ENCODE measurements at places on chromosomes 6 and 20.

DNA sequence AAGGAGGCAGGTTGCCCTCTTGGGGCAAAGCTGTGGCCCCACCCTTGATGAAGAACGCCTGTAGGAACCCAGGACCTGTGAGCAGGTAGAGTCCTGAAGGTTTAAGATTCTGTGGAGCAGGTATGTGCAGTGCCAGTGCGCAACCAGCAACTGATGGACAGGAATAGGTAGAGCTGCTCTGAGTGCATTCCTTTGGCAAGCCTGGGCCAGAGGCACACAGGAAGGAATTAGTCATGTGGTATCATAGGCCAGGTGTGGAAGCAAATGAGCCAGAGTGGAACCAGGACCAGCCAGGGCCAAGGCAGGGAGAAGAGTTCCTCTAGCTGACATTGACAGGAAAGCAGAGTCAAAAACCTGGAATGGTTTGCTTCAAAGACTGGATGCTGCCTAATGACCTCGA lies 1.4 kb upstream of the KHDC1 start:
- DNase-seq, result no peak

DNA sequence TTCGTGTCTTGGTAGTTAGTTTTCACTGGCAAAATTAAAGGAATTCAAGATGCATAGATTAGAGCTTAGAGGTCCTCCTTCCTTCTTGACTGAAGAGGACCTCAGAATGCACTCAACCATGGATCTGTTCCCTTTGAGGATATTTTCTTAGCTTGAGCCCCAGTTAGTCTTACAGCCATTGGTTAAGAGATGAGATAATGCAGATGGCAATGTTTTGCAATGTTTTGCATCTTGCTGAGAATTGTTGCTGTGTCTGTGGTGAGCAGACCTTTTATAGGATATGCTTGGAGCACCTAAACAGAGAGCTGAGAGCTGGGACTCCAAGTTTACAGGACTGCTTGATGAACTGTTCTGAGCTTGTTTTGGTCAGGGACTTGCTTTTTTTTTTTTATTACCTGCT lies 107.5 kb downstream of the TMEM170B start:
- DNase-seq, result no peak

- DNase-seq, result peak; percentile 47
Observed at GRCh38 chr6:29696147-29697125, 15.5 kb upstream of the ZFP57 start.

GRCh38 chr6:167507376-167507945 lies 182.6 kb downstream of the TTLL2 start:
- DNase-seq, result no peak

DNA sequence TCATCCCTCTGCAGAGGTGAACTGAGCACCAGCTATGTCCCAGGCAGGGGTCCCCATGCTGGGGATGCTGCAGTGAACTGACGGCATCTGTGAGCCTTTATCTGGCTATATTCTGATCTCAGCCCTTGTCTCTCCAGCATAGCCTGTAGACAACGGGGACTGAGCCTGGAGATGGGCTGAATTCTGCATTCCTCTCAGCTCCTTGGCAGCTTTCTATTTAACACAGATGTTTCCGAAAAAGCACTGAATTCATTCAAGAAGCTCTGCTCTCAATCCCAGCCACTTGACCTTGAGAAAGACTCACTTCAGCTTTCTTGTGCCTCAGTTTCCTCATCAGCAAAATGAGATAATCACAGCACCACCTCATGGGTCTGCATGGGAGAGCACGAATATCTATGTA lies 204.4 kb upstream of the PMEPA1 start:
- no peak for DNase-seq

GRCh38 chr6:143896126-143896860 lies 32.0 kb downstream of the ZC2HC1B start:
- DNase-seq, result no peak

DNA sequence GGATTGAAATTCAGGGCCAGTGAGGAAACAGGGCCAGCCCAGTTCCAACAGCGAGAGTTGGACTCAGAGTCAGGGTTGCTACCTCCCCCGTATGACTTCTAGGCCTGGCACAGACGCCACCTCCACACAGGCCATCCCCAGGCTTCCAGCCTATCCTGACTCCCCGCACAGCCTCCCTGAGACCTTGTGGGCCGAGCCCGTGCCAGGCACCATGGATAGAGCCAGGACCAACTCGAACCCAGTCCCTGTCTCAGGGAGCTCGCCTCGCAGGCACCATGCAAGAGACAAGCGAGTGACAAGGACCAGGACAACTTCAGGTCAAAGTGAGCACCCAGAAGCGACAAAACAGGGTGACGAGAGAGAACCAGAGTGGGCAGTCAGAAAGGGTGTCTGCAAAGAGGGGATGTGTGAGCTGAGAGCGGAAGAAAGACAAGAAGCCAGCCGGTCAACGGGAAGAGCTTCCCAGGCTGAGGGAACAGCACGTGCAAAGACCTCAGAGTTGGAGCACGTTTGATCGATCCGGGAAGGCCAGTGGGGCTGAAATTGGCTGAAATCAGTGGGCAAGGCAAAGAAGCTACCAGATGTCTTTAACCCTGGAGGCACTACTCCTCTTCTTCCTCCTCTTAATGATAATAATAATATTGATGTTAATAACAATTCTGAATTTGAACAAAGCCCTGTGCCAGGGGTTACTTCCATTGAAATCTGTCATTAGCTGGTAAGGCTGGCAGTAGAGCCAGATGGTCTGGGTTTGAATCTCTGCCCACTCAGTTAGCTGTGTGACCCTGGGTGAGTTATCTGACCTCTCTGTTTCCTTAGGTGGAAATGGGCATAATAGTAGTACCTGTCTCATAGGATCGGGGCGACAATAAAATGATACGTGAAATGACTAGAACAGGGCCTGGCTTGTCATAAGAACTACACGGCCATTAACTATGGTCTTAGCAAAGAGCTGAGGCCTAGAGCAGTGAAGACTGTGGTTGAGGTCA lies 45.0 kb downstream of the KIAA1755 start:
- no peak for DNase-seq
